ENCODE measurements at places on chromosomes 6 and 20.
A peak's percentile ranks its signal among the peaks of the same experiment; 100 is the strongest.

GRCh38 chr20:63873477-63873971 is 8.5 kb downstream of the TPD52L2 start:
- DNase-seq = peak; percentile 77

- DNase-seq = no peak
Observed at GRCh38 chr6:128483472-128484135, 36.8 kb downstream of the PTPRK start.

DNA sequence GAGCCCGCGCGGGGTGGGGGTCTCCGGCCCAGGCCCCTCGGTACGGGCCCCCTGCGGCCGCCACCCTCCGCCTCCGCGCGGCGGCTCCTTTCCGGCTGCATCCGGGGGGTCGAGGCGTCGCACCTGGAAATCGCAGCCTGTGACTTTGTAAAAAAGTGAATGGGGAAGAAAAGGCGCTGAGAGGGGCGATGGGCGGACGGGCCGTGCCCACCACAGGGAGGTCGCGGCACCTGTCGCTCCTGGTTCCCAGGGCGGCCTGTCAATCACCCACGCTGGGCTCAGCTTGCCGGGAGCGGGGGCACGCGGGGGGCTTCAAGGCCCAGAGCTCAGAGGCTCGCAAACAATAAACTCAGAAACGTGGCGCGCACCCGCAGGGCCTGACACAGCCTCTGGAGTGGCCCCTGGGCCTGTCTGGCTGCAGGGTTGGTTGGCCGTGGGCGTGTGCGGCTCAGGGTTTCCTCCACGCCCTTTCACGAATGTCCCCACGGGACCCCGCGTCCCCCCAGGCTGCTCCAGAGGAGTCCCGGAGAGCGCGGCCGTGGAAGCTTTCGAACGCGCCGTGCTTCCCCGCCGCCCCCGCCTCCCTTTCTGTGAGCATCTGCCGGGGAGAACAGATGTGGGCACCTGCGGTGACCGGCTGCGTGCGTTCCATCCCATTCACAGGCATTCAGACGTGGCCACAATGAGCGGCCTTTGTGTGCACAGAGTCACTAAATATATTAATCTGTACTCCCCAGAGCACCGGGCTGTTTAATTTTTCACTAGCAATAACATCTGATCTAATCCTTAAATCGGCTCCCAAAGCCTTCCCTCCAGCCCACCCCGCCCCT is 6.1 kb upstream of the DLL1 start:
- no peak for DNase-seq

- no peak for DNase-seq
Observed at GRCh38 chr20:62087632-62088031, 22.0 kb upstream of the TAF4 start.

- DNase-seq = no peak
Observed at GRCh38 chr20:25318471-25319240, 70.8 kb downstream of the PYGB start.

DNA sequence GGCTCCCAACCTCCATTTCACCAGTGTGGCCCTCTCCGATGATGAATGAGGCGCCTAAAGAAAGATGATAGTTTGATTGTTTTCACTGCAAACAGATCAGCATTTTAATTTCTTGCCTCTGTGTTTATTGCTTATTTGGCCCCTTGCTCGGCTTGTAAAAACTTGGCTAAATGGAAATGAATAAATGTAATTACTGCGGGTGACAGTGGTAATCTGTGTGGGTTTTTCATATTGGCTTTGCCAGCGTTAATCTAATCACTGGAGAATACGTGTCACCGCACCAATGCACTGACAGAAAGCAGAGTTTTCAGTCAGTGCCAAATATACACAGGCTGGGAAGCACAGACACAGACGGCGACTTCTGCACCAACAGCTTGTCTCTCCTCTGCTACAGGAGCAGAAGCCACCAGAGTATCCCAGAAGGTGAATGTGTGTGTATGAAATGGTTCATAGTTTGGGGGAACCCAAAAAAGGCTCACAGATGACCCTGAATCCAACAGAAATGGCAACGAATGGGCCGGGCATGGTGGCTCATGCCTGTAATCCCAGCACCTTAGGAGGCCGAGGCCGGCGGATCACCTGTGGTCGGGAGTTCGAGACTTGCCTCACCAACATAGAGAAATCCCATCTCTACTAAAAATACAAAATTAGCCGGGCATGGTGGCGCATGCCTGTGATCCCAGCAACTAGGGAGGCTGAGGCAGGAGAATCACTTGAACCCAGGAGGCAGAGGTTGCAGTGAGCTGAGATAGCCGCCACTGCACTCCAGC is 534.0 kb downstream of the PKHD1 start:
- DNase-seq = no peak

- DNase-seq = no peak
Observed at GRCh38 chr20:10306440-10307358, 88.1 kb downstream of the SNAP25 start.

- no peak for DNase-seq
Observed at GRCh38 chr6:4349323-4349722, 213.9 kb upstream of the ECI2 start.

DNA sequence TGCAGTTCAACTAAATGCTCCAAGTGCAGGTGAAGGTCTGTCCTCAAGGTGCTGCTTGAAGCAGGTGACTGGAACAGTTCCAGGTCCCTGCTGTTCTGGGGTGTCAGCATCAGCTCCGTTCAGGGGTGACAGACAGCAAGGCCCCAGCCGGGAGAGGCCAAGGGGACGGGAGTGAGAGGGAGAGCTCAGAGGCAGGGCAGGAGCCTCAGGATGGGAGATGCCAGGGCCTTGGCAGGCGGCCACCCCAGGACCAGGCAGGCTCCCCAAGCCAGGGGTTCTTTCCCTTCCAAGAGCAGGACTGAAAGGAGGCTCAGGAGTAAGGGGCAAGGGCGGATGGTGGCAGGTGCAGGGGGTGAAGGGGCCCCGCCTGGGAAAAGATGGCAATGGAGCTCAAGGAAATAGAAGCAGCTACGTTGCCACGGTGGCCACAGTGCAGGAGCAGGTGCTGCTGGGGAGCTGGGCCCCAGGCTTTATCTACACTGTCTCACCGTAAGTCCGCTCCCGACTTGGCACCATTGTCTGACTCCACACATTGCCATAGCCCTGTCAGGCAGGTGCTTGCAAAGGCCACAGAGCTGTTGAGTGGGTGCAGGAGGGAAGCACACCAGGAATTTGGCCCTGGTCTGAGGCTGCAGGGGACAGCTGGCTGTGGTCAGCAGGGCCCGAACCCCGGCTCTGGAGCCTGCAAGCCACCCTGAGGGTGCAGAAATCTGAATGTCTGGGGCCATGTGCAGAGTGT is 43.1 kb downstream of the ERMARD start:
- no peak for DNase-seq

DNA sequence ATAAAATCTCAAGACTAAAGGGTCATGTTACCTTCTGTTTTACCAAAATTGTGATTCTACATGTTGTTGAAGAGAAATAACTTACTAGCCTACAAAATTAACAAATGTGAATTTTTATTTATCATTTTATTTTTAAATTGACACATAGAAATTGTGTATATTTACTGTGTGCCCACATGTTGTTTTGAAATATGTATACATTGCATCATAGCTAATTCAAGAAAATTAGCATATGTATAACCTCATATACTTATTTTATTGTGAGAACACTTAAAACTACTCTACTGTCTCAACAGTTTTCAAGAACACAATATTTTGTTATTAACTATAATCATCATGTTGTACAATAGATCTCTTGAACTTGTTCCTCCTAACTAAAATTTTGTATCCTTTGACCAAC is 177.8 kb downstream of the EPM2A start:
- no peak for DNase-seq

- no peak for DNase-seq
Observed at GRCh38 chr6:46610862-46611553, 41.6 kb downstream of the CYP39A1 start.

GRCh38 chr6:105452924-105453756 is 50.3 kb upstream of the PREP start:
- peak; percentile 26 for DNase-seq

- DNase-seq = no peak
Observed at GRCh38 chr6:34722451-34722850, 25.9 kb upstream of the ILRUN start.

- DNase-seq = no peak
Observed at GRCh38 chr6:28496099-28496779, 19.4 kb downstream of the GPX6 start.

DNA sequence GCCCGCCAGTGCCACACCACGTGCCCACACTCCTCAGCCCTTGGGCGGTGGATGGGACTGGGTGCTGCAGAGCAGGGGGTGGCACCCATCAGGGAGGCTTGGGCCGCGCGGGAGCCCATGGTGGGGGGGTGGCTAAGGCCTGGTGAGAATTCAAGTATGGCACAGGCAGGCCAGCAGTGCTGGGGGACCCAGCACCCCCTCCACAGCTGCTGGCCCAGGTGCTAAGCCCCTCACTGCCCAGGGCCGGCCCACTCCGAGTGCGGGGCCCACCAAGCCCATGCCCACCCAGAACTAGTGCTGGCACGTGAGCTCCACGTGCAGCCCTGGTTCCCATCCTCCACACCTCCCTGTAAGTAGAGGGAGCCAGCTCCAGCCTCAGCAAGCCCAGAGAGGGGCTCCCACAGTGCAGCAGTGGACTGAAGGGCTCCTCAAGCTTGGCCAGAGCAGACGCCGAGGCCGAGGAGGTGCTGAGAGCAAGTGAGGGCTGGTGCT is 1091.1 kb upstream of the GJE1 start:
- DNase-seq = no peak

- no peak for DNase-seq
Observed at GRCh38 chr6:110933912-110934311, 24.6 kb upstream of the GTF3C6 start.

GRCh38 chr6:129184808-129185366 is 301.9 kb downstream of the LAMA2 start:
- DNase-seq = no peak

- no peak for DNase-seq
Observed at GRCh38 chr6:53446151-53446550, 97.4 kb upstream of the ELOVL5 start.

GRCh38 chr6:25130518-25130917 is 148.7 kb upstream of the CARMIL1 start:
- DNase-seq = no peak

GRCh38 chr6:158835616-158836221 is 16.6 kb upstream of the EZR start:
- DNase-seq = no peak

DNA sequence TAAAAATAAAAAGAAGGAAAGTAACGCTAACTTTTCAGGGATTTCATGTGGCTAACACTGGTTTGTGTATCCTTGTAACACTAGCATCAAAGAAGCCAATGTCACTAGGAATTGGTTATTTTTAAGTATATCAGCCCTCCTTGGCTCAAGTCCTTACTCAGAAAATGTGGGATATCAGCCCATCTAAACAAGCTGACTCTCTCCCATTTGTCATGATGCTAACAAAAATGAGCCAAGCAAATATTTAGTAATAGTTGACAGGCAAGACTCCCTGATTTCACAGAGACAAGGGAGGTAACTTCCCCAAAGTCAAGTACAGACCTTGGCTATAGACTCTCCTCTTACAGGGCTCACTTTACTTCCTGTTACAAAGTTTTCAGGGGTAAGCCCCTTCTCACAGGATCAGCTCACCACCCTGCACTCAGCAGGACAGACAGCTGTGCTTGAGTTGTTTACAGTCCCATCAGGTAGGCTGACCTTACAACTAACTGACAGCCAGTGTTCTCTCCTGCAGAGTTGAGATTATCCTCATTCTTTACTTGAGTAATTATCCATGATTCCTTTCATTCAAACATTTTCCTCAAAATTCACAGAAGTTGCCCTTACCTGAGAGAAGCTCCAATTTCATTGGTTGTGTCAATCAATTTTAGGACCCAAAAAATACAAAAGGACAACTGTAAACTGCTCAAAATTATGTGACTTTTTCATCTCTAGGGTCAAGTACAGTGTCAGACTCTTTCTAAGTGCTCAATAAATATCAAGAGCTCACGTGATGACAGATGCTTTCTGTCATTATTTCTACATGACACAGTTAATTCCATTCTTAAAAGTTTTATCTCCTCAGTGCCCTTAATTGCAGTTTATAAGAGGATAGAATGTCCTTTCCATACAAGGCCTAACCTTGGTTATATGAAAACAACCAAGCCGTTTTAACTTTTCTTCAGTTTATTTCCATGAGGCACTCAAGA is 38.1 kb upstream of the BMP5 start:
- no peak for DNase-seq

DNA sequence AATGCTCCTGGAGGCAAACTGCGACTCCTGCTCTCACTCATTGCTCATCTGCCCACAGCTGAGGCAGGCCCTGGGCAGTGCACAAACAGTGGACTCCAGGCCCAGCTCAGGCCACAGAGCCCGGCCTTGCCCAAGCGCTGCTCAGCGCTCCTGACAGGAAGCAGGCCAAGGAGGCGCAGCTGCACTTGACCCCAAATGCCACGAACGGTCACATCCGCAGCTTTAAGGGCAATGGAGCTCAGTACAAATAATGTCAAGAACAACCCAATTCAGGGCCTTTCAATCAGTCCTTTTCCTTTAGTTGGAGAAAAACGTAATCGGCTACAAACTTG is 33.8 kb downstream of the RRBP1 start:
- no peak for DNase-seq

DNA sequence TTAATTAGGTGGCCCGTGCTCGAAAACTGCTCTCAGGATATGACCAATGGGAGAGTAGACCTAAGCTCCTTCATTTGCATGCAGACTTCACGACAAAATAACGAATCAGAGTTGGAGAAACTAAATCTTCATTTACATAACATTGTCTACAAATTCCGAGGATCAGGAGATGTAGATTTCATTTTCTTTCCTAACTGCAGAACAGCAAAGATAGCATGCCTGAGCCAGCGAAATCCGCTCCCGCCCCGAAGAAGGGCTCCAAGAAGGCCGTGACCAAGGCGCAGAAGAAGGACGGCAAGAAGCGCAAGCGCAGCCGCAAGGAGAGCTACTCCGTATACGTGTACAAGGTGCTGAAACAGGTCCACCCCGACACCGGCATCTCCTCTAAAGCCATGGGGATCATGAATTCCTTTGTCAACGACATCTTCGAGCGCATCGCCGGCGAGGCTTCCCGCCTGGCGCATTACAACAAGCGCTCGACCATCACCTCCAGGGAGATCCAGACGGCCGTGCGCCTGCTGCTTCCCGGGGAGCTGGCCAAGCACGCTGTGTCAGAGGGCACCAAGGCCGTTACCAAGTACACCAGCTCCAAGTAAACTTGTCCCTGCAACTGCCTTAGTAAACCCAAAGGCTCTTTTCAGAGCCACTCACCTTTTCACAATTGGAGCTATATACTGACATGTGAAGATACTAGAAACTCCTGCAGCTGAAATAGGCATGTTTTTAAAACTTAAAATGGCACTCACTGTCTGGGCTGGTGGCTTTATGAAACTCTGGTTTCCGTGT is 96.5 kb downstream of the HFE start:
- DNase-seq = peak; percentile 73

All from activated naive CD4-positive, alpha-beta T cell treated with anti-CD3 and anti-CD28 coated beads for 36 hours (primary cell).